ENCODE measurements at places on chromosomes 3 and 15.

- DNase-seq, result no peak
These were observed 73.0 kb downstream of the KLF13 start for GRCh38 chr15:31399544-31400171.

DNA sequence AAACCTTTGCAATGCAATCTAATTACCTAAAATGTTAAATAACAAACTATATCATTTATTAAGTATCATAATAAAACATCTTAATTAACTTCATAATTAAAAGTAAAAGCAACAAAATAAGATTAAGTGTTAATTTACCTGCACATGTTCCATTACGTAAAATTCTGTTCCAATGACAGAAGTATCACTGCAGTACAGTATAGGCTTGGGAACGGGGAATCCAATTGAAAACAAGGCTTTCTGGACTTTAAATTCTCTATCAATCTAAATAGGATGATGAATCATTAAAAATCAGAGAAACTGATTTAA, 17.1 kb downstream of the ACAD11 start:
- DNase-seq, result no peak

DNA sequence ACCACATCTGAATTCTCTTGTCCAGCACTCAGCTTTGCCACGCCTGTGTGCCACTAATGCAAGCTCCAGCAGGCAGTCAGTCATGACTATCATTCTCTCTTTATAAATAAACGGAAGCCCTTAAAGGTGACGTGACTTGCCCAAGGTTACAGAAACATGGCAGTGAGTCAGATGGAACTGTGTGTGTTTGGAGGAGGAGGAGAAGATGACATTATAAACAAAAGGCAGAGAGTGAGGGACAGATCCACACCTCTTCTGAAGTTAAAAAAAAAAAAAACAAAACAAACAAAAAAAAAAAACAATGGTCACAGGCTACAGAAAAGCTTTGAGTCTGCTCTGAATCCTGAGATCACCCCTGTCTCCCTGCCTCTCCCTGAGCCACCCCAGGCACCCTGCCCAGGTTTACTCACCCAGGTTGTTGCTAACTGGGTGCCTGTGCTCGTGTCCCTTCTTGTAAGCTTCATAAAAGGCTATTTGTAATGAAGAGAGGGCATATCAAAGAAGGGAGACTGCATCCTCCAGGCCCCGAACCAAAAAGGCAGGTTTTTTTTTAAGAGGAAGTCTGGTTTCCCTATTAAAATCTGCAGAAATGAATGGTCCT, 119.7 kb upstream of the PHLDB2 start:
- DNase-seq, result no peak

DNA sequence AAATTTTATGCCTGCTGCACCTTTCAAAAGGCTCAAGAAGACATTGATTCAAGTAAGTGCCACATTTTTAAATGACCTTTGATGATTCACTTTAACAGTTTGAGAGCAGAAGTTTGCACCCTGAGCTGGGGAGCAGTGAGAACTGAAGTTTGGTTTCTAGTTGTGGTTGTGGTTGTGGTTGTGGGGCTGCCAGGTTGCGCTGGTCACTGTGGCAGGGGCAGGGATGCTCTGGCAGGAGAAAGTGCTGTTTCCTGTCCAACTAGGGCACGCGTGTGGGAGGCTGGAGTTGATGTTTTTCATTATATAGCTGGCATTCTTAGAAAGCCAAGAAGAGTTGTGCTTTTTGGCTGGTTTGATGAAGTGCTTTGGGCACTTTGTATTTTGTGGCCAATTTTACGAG, 339.7 kb upstream of the NR2F2 start:
- no peak for DNase-seq

GRCh38 chr3:120764206-120764605, 21.7 kb downstream of the GTF2E1 start:
- no peak for DNase-seq

DNA sequence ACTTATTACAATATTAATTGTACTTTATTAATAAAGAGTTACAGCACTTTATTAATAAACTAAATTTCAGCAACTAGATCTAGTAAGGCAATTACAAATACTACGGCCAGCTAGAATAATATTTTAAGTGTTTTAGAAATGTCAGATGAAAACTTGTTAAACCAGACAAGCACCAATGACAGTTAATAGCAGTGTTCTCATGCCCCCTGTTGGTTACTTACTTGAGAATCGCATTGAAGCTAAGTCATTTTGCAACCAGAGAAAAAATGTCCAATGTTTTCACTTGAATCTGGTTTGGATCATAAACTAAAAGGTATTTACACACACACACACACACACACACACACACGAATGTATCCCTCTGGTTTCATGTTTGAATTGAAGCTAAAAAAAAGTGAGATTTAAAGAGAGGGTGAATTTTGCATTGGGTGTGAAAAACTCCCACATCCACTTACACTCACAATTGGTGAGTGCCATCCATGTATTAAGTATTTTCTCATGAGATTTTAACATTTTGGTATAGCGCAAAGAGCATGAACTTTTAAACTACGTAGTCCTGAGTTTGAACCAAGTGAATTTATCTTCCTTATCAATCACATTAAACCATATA, 347.7 kb downstream of the ZBBX start:
- no peak for DNase-seq

DNA sequence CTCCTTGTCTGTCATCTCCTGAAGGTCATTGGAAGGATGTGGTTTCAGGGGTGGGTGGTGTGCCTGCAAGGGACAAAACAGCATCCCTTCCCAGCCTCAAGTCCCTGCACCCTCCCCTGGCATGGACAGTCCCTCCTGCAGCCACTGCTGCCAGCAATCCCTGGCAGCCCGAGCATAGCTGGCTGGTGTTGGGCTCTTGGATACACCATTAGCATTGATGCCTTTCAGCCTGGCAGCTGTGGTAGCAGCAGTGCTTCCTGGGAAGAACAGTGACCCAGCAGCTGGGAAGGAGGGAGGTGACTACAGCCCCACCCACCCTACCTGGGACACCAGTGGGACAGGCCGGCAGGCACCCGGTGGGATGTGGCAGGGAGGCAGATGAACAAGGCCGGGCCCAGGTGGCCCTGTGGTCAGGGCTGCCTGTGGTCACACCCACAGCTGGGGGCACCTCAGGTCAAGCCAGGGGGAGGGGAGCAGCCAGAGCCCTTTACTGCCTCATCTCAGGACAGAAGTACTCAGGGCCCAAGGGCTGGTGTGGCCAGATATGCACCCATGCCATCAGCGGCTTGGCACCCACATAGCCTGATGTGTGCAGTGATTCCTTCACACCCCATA, 32.9 kb upstream of the TMEM115 start:
- no peak for DNase-seq

DNA sequence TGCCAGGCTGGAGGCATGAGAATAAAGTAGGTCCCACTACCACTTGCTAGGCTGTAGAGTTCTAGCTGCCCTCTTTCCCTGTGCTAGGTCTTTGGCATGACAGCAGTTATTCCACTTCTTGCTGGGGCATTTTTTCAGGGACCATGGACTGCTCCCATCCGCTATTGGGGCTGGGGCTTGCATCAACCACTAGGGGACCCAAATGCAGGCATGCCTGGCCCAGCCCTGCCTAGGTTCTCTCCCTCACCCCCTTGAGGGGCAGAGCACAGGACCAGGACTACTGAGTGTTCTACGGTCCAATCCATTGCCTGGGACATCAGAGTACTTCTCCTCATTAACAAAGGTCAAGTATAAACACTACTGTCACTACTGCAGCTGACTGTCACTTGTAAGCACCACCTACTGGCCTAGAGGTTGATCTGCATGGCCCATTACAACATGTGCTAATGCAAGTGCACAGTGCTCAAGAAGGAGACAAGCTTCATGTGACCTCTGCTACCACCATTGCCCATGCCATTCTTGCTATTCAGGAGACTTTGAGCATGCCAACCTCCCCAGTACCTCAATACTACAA, 270.5 kb downstream of the MBNL1 start:
- no peak for DNase-seq

DNA sequence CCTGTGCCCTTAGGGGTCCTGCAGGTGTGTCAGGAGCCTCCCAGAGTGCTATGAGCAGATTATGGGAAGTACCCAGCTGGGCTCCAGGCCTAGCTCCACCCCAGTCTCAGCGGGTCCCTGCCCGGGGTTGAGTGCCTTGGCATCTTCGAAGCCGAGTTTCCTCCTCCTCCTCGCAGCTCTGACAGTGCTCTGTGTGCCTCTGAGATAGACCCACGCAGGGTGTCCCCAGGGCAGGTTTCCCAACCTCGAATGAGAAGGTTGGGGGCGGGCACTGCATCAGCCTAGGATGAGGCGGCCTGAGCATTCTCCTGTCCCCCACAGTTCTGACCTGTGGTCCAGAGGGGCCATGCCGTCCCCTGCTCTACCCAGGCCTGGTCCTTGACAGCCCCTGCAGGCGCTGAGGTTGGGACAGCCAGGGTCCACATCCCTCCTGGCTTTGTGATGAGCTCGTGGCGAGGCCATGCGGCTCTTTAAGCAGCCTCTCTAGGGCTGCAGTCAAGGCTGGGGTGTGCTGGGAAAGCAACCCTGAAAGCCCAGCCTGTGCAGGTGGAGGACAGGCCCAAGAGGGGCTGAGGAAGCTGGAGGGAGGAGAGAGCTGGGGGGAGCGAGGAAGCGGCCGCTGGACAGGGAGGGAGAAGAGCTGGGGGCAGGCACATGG, 20.2 kb upstream of the SKOR1 start:
- DNase-seq, result no peak

GRCh38 chr3:12948371-12948770, 107.0 kb upstream of the RPL32 start:
- DNase-seq, result no peak

GRCh38 chr15:80823995-80824394, 44.8 kb downstream of the CEMIP start:
- no peak for DNase-seq
